ENCODE measurements at places on chromosomes 12 and 14.

- no peak for DNase-seq
These were observed at the start of gene TTC7B for GRCh38 chr14:90815822-90816662. Gene TTC7B (minus strand): TSS chr14:90816430. CDS start chr14:90816295, 135 bp downstream.

DNA sequence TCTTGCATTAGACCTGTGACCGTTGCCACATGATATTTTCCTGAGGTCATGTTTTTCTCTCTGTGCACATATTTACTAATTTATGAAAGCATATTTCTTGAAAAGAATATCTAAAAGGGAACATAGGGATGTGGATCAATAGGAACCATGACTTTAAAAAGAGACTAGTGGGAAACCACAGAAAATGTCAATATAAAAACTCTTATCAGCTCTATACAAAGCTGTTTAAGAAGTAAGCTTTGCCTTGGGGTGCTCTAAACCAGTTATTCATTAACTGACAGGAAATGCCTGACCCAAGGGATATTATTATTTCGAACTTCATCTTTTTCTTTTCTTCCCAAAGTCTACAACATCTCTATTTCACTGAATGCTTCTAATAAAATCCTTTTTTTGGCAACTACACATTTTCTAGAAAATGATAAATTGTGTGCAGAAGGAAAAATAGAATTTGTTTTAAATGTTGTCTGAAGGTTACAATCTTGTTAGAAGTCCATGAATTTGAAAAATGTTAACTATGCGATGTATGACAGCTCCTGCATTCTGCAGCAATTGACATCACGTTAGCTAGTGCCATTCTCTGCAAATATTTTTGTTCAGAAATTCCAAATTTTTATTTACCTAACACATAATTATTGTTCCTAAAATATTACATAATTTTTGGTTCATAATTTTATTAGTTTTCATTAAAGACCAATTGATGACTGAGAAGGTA lies 345.0 kb downstream of the SLC16A7 start:
- no peak for DNase-seq

DNA sequence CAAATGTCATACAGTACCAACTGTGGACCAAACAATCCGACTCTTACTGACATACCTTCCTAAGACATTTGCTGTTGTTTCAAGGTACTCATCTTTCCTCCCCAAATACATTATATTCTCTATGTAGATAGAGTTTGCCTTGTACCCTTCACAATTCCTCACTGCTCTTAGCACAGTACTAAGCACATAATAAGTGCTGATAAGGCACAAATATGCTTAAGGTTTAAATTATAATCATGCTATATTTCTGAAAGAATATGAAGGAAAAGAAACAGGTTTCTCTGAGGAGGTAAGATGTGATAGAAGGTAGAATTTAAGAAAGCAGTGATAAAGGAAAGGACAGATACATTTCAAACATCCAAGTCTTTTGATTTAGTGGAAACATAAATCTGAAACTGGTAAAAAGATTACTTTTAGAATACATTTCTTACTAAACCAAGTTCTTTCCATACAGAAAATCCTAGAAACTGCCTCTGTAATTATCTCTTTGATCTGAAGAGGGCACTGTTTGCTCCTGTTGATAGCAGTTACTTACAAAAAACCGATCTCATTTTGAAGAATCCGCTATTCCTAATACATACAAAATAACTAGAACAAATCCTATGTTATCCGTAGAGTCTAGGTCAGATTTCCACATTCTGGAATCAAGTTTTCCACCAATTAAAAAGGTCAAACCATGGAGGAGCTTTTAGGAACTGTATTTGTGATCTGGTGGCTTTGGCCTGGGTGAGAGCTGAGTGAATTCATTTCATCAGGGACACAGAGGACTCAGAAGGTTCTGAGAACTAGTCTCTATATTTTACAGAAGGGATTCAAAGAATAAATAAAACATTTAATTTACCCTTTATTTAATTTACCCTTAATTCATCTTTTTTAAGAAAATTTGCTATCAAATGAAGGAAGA lies 311.9 kb downstream of the DAD1 start:
- DNase-seq, result no peak

- no peak for DNase-seq
These were observed 131.1 kb downstream of the ETV6 start for GRCh38 chr12:11780521-11781101.

DNA sequence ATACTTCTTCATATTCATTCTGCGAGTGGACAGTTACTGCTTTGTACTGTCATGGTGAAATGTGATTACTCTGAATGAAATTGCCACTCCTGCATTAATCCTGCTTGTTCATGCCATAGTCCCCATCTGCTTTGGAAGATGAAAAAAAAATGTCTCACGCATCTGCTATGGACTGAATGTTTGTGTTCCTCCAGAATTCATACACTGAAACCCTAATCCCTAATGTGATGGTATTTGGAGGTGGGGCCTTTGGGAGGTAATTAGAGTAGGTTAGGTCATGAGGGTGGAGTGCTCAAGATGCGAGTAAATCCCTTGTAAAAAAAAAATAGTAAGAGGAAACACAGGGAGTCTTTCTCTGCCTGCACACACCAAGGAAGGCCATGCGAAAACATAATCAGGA lies 427.2 kb downstream of the TMTC2 start:
- no peak for DNase-seq

GRCh38 chr14:86501611-86502010 lies 971.7 kb downstream of the FLRT2 start:
- DNase-seq, result no peak

GRCh38 chr12:104785886-104786285 lies 172.2 kb downstream of the SLC41A2 start:
- DNase-seq, result no peak

DNA sequence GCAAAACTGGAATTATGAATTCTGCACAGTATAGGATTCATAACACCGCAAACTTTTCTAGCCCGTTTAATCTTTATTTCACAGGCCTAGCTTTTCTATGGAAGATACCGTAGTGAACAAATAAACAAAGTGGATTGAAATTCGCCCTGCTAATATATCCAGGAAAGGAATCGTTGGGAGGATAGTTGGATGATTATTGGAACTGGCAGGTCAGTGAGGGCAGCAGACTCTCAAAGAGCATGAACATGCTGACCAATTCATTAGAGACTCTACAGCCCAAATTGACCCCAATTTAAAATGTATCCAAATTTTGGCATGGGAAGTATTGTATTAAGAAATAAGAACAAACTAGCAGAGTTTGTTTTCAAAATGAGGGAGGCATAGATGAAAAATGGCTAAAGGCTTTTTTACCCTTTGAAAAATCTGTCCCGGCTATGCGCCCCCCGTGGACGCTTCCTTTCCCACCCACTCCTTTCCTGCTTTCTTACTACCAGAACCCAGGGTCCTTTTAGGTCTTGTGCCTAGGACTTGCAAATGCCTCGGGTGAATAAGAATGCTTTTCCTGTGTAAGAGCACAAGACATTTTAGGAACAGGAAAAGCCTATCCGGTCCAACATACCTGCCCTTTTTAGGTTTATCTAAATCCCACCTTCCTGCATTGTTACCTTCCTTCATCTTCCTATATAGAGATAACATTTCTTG lies 84.6 kb upstream of the PTPRB start:
- DNase-seq, result no peak

GRCh38 chr12:94165138-94165537 lies 16.8 kb downstream of the PLXNC1 start:
- no peak for DNase-seq

GRCh38 chr12:83224012-83224411 lies 537.3 kb downstream of the TMTC2 start:
- no peak for DNase-seq

DNA sequence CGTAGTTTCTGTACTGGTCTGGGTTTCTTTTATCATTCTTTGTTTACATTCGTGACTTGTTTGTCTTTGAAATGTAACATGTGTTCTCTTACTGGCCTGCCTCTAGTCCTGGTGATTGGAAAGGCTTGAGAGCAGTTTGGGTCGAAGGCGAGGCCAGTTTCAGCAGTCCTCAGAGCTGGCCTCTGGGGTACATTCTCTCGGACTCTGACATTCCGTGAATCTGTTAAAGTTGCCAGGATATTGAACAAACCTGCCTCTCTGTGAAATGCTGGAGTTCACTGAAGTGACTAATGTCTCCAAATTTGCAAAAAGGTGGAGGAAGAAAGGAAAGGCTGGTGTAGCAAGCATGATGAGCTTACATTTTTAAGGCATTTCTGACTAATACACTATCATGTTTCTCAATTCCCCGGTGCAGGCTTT lies 1.5 kb downstream of the PLEKHA5 start:
- DNase-seq, result no peak

GRCh38 chr12:104275689-104276088 lies 27.9 kb upstream of the EID3 start:
- DNase-seq, result no peak

GRCh38 chr12:53230108-53230845 lies 1.7 kb downstream of the RARG start:
- no peak for DNase-seq

DNA sequence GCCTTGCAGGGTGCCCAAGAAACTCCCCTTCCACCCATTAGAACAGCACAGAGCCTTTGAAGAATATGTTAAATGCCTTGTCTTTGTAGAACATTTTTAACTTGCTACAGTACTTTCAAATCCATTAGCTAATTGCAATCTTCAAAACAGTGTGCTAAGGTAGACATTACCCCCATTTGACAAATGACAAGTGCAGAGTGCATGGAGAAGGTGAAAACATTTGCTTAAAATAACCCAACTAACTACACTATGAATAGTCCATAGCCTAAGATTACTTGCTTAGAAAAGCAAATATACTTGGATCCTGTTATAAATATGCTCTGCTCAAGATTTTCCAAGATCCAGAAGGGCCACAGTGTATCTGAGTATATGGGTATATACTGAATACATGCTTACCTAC lies 87.0 kb upstream of the G2E3 start:
- no peak for DNase-seq

DNA sequence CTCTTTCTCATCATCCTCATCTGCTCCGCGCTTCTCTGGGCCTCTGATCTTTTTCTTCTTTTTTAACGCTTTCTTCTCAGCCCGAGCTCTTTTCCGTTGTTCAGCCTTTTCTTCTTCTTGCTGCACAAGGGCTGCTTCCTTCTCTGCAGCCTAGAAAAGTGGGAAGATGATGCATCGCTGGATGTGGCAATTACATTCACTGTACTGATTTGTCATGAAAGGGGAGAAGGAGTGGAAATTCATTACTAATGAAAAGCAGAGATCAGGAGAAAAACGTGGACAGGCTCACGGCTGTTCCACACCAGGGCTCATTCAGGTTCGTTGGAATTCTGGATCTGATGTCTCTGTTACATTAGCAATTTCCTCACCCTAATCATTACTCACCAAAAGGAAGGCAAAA lies 15.1 kb downstream of the FICD start:
- DNase-seq, result no peak

DNA sequence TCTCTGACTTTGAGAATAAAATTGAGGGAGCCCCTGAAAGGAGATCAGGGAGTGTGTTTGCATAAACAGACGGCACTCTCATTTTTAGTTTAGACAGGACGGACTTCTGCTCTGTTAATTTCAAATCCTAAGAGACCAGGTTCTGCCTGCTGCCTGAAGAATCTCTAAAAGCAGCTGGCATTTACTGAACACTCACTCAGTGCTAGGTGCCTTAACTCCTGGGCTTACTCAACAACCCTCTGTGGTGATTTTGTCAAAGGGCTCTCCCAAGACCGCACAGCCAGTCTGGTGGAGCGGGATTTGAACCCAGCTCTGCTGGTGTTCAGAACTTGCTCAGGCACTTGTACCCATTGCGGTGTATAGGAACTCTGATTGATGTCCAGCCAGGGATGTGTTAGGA lies 2.2 kb downstream of the ORAI1 start:
- no peak for DNase-seq

DNA sequence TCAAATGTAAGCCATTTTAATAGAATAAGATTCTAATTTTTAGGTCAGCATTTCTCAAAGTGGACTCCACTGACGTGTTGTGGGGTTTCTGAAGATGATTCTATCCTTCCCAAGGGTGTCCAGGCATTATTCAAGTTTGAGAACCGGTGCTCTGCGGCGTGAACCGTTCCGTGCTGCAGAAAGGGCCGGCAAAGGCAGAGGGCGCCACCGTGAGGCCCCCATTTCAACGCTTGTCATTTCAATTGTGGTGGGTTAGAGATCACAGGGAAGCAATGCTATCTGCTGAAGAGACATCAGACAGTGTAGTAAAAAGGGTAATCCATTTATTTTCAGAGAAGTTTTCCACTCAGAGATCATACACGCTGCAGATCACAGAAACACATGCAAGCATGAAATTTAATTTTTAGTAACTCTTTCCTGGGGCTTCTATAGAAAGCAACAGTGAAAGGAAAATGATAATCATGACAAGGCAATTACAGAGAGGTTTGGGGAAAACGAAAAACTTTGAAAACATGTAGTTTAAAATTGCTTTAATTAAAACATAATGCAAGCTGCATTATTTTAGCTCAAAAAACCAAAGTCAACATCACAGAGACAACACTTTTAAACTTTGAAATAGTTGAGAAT lies 201.7 kb downstream of the EXOC5 start:
- peak; percentile 70 for DNase-seq

- DNase-seq, result no peak
These were observed 18.2 kb downstream of the RTN1 start for GRCh38 chr14:59852350-59852749.

- no peak for DNase-seq
These were observed 1.2 kb downstream of the FLRT2 start for GRCh38 chr14:85531141-85531586.

DNA sequence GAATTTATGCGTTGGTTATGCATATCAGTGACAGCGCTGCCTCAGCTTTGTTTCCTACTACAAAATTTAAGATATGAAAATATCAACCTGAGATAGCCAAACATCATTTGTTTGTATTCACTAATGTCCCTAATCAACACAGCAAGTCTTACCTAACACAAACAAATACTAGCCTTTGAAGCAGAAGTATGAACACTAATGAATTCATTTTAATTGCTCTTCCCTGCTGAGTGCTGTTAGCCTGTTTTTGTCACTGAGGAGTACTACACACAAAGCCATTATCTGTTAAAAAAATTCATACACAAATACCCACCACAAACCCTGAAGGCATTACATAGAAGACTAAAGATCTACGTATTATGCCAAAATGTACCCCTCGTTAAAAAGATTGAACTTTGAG lies 150.8 kb downstream of the HELB start:
- no peak for DNase-seq

DNA sequence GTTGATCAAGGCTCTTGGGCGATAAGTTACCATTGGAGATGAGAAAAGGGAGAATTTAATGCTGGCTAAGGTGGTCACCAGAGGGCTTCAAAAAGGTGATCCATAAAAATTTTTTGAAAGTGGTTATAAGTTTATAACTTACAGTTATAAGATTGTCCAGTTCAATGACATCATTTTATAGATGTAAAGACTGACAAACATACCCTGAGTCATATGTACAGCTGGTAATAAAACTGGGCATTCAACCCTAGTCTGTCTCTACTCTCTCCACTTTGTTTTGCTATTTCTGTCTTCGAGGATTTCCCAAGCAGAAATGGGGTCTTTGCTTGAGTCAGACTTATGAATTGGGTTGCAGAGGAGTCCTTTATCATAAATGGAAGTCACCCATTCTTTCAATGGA lies 454.0 kb downstream of the SOX5 start:
- no peak for DNase-seq
